Neural crest cell (in vitro differentiated cells): ENCODE measurements at places on chromosomes 4 and X. TPM values are rescaled to one million over a fixed set of nuclear protein-coding genes. Genes with fewer than 3 reads are reported as not detected.

Gene CLIC2
- total RNA-seq, result 0.77 and 2.2 TPM in 2 replicates

DNA sequence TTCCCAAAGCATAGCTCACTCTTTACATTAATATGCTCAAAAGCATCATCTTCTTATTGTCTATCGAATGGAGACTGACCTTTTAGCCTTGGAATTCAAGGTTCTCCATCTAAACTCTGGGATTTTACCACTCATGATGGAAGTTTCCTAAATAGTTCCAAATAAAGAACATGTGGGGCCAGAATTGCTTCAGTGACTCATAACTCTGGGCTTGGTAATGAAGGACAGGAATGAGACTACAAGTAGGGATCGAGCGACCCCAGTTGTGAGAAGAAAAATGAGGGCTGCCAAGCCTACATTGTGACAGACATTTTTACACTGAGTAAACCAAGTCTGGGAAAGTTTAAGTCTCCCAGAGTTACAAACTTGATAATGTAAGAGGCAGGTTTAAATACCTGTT lies 269.9 kb downstream of the CBLL2 start:
- DNase-seq, result no peak

DNA sequence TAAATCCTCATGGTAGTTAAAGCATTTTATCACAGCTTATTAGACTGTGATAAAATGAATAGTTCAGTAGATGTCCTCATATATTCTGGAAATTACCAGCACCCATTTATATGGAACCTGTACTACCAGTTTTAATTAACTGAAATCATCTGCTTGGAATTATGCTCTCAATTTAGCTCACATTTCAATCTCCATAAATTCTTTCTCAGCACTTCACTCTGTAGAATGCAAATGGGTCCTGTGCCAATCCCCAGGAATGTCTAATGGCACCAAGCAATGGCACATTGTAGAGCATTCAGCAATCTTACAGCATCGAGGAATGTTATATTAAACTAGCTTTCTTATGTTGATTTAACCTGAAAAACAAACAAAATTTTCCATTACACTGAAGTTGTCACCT lies 355.1 kb downstream of the PDHA2 start:
- no peak for DNase-seq

GRCh38 chr4:1234309-1234695 lies 14.6 kb downstream of the CTBP1 start:
- DNase-seq, result no peak

DNA sequence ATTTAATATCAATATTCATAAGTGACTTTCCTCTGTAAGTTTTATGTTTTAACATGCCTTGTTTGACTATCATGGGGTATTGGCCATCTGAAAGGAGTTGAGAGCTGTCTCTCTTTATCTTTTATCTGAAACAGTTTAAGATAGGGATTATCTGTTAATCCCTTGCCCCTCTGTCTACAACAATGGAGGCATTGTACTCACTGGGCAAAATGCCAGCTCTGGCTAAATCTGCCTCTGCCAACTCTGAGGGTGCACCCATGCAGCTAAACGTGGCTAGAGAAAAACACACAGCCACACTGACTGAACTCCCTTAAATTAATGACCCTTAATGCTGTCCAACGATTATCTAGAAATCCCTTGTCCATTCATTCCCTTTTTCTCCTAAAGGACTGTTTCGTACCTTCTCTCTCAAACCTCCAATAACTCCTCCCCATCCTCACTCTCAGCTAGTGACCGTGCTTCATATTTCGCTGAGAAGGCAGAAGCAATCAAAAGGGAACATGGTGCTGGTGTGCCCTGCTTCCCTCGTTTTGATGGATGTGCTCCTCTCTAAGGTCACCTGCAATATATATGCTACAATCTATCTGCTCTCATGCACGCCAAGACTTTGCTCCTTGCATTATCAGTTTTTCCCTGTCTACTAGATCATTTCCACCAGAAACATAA lies 10.3 kb downstream of the PHKA2 start:
- DNase-seq, result no peak

DNA sequence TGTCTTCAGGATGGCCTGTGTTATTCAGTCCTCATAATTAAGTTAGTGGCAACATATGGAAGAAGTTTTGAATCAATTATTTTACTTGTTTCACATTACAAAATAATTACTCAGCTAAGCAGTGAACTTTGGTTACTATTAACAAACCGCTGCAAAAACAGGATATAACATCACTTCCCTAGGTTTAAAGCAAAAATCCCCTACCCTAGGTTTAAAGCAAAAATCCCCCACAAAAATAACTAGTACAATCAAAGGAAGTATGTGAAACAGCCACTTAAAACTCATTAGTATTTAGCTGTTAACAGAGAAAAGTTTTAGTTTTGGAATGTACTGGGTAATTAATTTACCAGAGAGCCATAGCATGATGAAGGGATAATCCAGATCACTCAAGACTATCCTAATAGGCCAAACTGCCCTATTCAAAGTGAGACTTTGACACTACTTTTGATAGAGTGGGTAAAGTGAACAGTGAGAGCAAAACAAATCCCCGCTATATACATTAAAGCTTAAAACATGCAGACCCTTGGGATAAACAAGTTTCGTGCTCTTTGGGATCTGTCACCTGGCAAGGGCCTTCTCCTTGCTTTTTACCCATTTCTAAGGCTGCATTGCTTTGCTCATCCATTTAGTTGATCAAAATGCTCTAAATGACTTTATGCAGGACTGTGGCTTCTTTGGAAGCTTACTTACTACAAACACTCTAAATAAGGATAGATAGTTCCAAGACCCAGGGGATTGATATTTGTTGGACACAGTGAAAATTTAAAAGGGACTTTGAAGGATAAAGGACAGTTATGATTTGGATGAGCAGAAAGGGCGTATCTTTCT lies 36.4 kb upstream of the GPR174 start:
- no peak for DNase-seq

DNA sequence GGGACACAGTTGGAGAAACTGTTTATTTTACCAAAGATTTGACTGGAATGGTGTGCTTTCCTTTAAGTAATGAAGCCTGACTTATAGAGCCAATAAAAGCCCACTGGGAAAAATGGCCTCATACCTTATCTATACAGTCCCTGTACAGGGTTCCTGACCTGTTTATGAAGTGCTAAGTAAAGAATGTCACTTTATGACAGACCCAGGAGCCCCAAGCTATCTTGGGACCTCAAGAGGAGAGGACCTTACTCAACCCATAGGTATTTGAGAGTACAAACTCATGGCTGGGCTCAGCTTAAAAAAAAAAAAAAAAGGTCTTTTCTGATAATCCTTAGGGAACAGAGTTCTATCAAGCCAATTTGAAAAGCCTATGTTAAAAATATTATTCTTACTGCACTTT lies 1389.3 kb downstream of the RAPGEF2 start:
- no peak for DNase-seq

GRCh38 chr4:8699063-8699385 lies 106.5 kb downstream of the CPZ start:
- no peak for DNase-seq

Gene MORF4L2
- total RNA-seq, result 412 TPM in 2 replicates
